ENCODE measurements at places on chromosomes 1 and 21.

GRCh38 chr1:55213151-55213884 lies 1.8 kb downstream of the USP24 start:
- DNase-seq, result no peak

GRCh38 chr1:186195377-186195931 lies 179.6 kb downstream of the TPR start:
- no peak for DNase-seq

GRCh38 chr1:17200246-17200645 lies 4.7 kb upstream of the PADI1 start:
- DNase-seq, result no peak

DNA sequence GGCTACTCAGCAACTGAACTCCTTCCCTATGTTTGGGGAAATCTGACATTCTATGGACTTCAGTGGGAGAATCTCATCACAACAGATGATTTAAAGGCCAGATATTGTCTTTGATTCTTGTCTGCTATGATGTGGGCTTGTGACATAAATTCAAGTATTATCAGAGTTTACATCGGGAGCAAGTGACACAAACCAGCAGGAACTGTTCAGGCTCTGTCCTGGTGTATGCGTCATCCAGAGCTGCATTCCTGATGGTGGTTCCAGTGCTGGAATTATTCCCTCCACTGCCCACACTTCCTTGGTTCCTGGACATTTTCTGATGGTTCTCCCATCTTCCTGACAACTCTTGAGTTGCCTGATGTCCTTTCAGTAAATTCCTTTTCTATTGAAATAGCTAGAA lies 10.8 kb upstream of the LSM10 start:
- no peak for DNase-seq

DNA sequence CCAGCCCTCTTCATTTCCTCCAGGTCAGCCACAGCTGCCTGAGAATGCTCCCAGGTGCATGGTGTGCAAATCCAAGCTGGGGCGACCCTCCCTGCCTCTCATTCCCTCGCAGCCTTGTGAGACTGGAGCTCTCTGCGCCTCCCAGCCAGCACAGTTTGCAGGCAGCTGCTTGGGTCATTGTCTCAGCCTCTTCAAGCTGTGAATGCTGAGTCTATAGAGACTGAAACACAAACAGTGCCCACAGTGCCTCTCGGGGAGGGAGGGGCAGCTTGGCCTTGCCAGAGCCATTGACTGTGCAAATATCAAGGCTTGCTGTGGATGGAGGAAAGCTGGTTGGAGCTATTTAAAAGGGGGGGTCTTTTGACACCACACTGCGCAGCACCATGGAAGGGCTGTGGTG lies 10.6 kb downstream of the PLXNA2 start:
- DNase-seq, result no peak

DNA sequence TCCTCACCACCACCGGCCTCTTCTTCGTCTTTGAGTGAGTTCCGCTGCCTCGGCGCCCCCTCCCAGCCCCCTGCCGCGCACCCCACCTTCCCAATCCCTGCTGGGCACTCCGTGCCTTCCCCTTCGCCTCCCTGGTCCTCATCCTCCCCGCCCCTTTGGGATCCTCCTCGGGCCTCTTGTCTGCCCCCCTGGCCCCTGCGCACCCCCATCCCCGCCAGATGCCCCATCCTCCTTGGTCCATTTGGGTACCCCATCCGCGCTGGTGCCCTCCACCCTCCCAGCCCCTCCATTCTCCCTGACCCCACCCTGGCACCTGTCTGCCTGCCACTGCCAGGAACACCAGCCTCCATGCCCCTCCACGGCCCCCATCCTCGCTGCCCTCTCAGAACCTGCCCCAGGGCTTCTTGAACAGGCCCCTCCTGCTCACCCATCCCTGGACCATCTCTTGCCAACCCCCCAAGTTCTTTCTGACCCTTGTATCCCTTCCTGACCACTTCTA lies 667 bp downstream of the ZDHHC18 start:
- DNase-seq, result no peak
